Bone marrow (tissue), 2 donors: ENCODE measurements at places on chromosomes 16 and 17.

GRCh38 chr17:5126719-5127488 is 11.1 kb downstream of the USP6 start:
- DNase-seq: no peak

- no peak for DNase-seq
Measured at GRCh38 chr17:46071796-46072195, 72.7 kb downstream of the STH start.

- no peak for DNase-seq
Measured at GRCh38 chr17:56633681-56634080, 40.2 kb downstream of the NOG start.

DNA sequence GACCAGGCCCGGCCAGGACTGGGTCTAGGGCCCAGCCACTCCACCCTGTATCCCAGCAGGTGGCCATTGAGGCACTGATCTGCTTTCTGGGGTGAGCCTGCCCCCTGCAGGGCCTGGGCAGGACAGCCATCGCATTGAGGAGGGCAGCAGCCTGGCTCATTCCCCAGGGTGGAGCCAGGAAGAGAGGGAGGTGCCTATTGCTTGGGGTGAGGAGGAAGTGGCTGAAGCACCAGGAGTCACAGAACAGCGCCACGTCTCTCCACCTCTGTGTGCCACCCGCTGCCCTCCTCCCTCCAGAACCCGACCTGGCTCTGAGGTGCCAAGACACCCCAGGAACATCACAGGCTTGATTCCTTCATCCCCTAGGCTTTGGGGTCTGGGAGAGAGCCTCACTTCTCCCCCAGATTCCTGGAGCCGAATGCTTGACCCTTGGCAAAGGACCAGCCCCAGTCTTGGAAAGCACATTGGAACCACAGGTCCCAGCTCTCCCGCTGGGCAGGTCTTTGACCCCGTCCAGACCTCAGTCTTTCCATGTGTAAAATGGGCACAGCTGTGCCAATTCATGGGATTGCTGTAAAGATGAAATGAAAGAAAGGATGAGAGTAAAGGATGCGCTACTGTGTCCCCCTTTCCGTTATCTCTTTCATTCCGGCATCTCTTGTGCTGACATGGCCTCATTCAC is 7.2 kb upstream of the KRT36 start:
- peak; percentile 23 for DNase-seq

GRCh38 chr16:19841184-19841583 is 43.5 kb downstream of the GPRC5B start:
- DNase-seq: no peak

GRCh38 chr17:5619088-5619740 is 34.9 kb upstream of the NLRP1 start:
- DNase-seq: no peak

GRCh38 chr17:32426894-32427293 is 17.4 kb upstream of the PSMD11 start:
- no peak for DNase-seq

GRCh38 chr16:88358023-88358420 is 24.7 kb upstream of the ZNF469 start:
- no peak for DNase-seq

GRCh38 chr17:44466339-44466738 is 36.9 kb downstream of the GPATCH8 start:
- DNase-seq: no peak

GRCh38 chr16:81549547-81550431 is 105.2 kb downstream of the CMIP start:
- no peak for DNase-seq

DNA sequence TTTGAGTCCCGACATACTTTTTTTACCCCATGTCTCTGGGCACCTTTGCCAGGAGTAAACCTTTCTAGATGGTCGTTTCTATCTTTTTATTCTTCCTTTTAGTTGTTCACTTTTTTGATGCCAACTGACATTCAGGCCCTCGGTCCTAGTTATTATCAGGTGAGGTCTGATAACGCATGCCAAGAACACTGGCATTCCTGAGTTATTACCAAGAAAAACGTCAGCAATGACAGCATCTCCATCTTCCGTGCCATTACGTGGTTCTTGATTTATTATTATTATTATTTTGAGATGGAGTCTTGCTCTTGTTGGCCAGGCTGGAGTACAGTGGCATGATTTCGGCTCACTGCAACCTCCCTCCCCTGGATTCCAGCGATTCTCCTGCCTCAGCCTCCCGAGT is 21.4 kb downstream of the HASPIN start:
- DNase-seq: no peak

DNA sequence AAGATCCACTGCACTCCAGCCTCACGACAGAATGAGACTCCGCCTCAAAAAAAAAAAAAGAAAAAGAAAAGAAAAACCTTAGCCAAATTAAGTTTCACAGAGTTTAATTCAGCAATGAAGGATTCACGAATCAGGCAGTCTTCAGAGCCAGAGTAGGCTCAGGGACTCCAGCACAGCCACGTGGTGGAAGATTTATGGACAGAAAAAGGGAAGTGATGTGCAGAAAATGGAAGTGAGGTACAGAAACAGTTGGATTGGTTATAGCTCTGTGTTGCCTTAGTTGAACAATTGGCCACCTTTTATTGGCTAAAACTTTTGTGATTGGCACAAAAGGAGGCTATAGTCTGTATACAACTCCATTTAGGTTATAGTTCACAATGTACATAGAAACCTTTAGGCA is 256.6 kb downstream of the HS3ST3B1 start:
- DNase-seq: peak; percentile 72
